MCF 10A (cell line): ENCODE measurements at places on chromosomes 16 and 17.
A peak's percentile ranks its signal among the peaks of the same experiment; 100 is the strongest.

GRCh38 chr17:37447641-37448040, 41.0 kb downstream of the TADA2A start:
- peaks cover 53% of the 10 kb centered on the region for H3K36me3 ChIP-seq
- peaks cover 22% of the 10 kb centered on the region for H3K4me1 ChIP-seq
- H3K27me3 ChIP-seq: no peaks in the 10 kb centered on the region
- H3K27ac ChIP-seq: peak overlapping the region; percentile 33
- peak; percentile 29 for DNase-seq

DNA sequence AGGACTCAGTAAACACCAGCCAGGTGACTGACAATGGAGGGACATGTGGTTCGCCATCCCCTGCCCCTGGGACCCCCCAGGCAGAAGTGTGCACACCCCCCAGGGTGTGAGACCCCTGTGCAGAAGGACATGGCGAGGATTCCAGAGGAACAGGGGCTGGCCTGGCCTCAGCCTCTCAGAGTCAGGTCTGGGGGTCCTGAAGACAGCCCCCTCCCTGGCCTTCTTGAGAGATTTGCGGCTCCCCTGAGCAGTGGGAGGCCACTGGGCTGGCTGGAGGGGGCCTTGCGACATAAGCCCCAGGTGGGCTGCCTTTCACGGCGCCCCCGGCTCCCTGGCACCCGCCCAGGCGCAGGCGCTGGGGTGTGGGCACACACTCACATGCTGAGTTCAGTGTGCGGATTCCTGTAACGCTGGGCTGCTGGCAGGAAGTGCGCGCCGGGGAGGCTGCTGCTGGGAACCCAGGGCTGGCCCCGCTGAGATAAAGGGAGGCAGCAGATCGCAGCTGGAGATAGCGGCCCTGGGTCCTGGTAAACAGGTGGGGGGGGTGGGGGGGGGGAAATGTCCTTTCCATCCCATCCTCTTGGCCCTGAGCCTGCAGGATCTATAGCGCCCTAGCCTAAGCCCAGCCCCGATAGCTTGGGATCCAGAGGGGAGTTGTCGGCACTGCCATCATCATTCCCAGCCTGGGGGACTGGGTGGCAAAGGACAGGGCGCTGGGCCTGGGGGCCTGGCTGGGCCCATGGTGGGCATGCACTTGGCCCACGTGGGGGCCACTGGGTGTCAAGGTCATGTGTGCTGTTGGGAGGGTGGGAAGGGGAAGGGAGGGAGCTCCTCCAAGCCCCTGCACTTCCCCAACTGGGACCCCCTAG, 27.1 kb downstream of the TMEM235 start:
- no peaks in the 10 kb centered on the region for H3K36me3 ChIP-seq
- no peak overlapping the region for H3K27ac ChIP-seq
- peaks cover 6% of the 10 kb centered on the region for H3K4me1 ChIP-seq
- no peak overlapping the region for H3K4me3 ChIP-seq

GRCh38 chr16:81551151-81551808, 106.7 kb downstream of the CMIP start:
- peak overlapping the region; percentile 87 for H3K27ac ChIP-seq
- DNase-seq: no peak
- H3K27me3 ChIP-seq: no peaks in the 10 kb centered on the region
- no peak overlapping the region for H3K4me3 ChIP-seq
- H3K4me1 ChIP-seq: peaks cover 16% of the 10 kb centered on the region
- H3K36me3 ChIP-seq: peaks cover 12% of the 10 kb centered on the region

DNA sequence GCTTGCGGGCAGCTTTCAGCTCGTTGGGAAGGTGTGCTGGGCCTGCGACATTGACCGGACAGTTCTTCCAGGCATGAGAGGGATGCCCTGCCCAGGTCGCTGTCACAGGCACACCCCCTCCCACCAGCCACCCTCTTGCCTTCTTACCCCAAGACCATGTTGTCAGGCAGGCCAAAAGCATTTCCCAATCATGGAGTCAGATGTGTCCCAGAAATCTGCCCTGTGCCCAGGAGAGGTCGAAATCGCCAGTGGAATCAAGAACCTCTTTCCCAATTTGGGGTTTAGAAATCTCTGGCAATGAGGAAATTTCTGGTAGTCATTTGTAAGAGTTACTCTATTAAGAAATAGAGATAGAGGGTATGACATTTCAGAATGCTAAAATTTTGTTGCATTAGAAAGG, 177.1 kb downstream of the RAB11FIP4 start:
- DNase-seq: peak; percentile 65
- peak overlapping the region; percentile 88 for H3K27ac ChIP-seq
- H3K4me3 ChIP-seq: no peak overlapping the region
- H3K4me1 ChIP-seq: peaks cover 59% of the 10 kb centered on the region
- H3K27me3 ChIP-seq: no peaks in the 10 kb centered on the region
- no peaks in the 10 kb centered on the region for H3K36me3 ChIP-seq

- no peaks in the 10 kb centered on the region for H3K27me3 ChIP-seq
- peaks cover 69% of the 10 kb centered on the region for H3K36me3 ChIP-seq
- H3K27ac ChIP-seq: no peak overlapping the region
- no peak for DNase-seq
Observed at GRCh38 chr17:6599364-6599763, 41.1 kb downstream of the KIAA0753 start.

DNA sequence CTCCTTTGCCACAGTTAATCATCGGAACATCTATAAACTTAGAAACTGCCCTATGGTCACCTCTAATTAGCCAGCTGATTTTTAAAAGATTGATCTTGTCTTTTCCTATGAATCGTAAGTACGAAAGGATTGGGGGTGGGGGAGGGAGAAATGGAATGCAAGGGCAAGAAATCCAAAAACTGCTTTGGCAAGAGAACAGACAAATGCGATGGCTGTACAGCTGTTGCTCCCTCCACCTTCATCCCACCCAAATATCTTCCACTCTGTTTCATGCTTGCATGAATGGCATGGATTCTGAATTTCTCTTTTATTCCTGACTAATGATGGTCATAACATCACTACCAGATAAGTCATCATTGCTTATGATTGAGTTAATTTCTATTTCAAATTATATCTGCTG, 165.7 kb downstream of the STX8 start:
- peaks cover 10% of the 10 kb centered on the region for H3K4me1 ChIP-seq
- DNase-seq: no peak
- H3K27ac ChIP-seq: no peak overlapping the region
- no peaks in the 10 kb centered on the region for H3K27me3 ChIP-seq

GRCh38 chr16:31105677-31106213, 2.4 kb upstream of the BCKDK start:
- peak; percentile 69 for DNase-seq
- no peaks in the 10 kb centered on the region for H3K27me3 ChIP-seq
- H3K36me3 ChIP-seq: peaks cover 20% of the 10 kb centered on the region
- no peak overlapping the region for H3K4me3 ChIP-seq

- no peaks in the 10 kb centered on the region for H3K27me3 ChIP-seq
- no peaks in the 10 kb centered on the region for H3K4me1 ChIP-seq
- H3K27ac ChIP-seq: no peak overlapping the region
Observed at GRCh38 chr17:14098246-14098645, 28.9 kb downstream of the COX10 start.

DNA sequence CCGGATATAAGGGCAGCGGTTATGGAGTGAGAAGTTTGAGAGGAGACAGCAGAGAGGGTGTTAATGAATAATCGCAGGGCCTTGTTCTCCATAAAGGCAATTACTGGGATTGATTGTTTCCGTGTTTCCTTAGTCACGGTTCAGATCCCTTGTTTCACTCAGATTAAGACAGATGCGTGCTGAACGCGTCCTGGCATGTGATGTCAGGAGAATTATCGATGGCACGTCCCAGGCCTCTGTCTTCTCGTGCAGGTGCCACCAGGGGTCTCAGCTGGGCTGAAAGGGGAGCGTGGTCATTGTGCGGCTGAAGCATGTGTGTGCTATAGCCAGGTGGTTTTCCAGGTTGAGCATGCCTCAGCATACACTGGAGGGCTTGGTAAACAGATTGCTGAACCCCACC, 142.4 kb upstream of the NOL11 start:
- no peaks in the 10 kb centered on the region for H3K36me3 ChIP-seq
- no peak overlapping the region for H3K4me3 ChIP-seq
- H3K27ac ChIP-seq: no peak overlapping the region
- no peaks in the 10 kb centered on the region for H3K4me1 ChIP-seq
- H3K27me3 ChIP-seq: no peaks in the 10 kb centered on the region

DNA sequence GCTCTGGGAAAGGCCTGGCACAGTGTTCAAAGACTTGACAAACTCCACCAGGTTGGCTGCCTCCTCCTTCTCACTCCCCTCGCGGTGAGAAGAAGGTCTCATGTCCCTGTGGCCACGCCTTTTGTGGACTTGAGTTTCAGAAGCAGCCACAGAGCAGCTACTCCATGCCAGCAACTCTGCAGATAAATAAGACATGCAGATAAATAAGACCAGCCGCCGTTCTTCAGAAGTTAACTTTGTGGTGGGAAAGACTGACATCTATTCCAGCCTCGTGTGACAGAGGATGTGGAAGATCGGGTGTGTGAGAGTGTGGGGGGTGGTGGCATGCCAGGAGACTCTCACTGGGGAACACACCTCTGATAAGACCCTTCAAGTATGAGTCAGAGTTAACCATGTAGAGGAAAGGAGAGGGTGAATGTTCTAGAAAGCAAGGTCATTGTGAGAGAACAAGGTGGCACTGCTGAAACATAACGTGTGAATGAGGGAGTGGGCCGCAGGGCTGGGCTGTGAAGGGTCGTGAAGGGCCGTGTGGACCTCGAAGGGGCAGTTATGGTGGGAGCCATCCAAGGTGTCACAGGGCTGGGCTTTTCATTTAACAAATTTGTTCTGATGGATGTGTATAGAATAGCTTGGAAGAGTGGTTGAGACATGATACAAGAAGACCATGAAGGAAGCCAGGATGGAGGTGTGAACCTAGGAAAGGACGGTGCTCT, 830 bp downstream of the SPACA3 start:
- H3K4me1 ChIP-seq: no peaks in the 10 kb centered on the region
- no peaks in the 10 kb centered on the region for H3K36me3 ChIP-seq
- H3K27ac ChIP-seq: no peak overlapping the region
- no peak for DNase-seq
- H3K27me3 ChIP-seq: no peaks in the 10 kb centered on the region
- no peak overlapping the region for H3K4me3 ChIP-seq

DNA sequence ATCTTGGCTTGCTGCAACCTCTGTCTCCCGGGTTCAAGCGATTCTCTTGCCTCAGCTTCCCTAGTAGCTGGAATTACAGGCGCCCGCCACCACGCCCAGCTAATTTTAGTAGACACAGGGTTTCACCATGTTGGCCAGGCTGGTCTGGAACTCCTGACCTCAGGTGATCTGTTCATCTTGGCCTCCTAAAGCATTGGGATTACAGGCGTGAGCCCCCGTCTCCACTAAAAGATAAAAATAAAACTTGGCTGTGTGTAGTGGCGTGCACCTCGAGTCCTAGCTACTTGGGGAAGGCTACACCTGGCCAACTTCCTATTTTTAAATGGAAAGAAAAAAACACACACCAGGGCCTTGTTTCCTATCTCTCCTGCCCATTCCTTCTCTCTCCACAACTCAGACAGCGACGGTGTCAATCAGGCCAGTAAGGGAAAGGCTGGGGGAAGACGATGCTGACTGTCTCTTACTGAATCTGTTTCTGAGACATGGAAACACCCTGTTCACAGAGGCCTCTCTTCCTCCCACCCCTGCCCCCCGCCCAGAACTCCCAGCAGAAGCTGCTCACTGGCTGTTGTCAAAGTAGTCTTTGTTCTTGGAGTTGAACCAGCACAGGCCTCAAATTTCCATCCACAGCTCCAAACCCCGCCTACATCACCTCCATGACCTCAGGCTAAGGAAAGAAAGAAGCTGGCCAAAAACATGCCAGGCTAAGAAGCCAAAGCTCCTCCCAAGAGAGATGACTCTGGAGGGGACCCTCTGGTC, 96.6 kb downstream of the NXN start:
- peak; percentile 84 for DNase-seq
- no peaks in the 10 kb centered on the region for H3K27me3 ChIP-seq
- H3K36me3 ChIP-seq: no peaks in the 10 kb centered on the region
- H3K27ac ChIP-seq: peak overlapping the region; percentile 47
- H3K4me3 ChIP-seq: peak overlapping the region; percentile 35

DNA sequence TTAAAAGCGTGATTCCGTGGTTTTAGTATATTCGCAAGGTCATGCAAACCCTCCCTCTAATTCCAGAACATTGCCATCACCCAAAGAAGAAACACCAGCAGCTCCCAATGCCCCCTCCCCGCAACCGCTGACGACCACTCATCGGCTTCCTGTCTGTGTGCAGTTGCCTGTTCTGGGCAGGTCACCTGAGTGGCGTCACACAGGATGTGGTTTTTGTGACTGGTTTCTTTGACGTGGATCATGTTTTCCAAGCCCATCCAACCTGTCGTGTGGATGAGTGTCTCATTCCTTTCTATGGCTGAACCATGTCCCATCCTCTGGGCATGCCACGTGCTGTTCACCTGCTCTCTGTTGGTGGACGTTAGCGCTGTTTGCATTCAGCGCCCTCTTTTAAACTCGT, 8.2 kb upstream of the ATP2C2 start:
- no peak for DNase-seq
- no peaks in the 10 kb centered on the region for H3K27me3 ChIP-seq
- H3K4me1 ChIP-seq: peaks cover 23% of the 10 kb centered on the region
- no peaks in the 10 kb centered on the region for H3K36me3 ChIP-seq

- H3K4me1 ChIP-seq: no peaks in the 10 kb centered on the region
- no peak for DNase-seq
- H3K27ac ChIP-seq: no peak overlapping the region
- H3K4me3 ChIP-seq: no peak overlapping the region
Observed at GRCh38 chr17:44664867-44665266, 8.6 kb downstream of the MEIOC start.

GRCh38 chr17:50163843-50164696, 1.7 kb upstream of the SGCA start:
- H3K27me3 ChIP-seq: no peaks in the 10 kb centered on the region
- H3K4me3 ChIP-seq: no peak overlapping the region
- no peak overlapping the region for H3K27ac ChIP-seq
- H3K4me1 ChIP-seq: peaks cover 14% of the 10 kb centered on the region
- peaks cover 5% of the 10 kb centered on the region for H3K36me3 ChIP-seq

- H3K4me3 ChIP-seq: no peak overlapping the region
- H3K36me3 ChIP-seq: no peaks in the 10 kb centered on the region
- no peak overlapping the region for H3K27ac ChIP-seq
- peak; percentile 85 for DNase-seq
Observed at GRCh38 chr17:48131216-48131824, 23.8 kb downstream of the SNX11 start.

DNA sequence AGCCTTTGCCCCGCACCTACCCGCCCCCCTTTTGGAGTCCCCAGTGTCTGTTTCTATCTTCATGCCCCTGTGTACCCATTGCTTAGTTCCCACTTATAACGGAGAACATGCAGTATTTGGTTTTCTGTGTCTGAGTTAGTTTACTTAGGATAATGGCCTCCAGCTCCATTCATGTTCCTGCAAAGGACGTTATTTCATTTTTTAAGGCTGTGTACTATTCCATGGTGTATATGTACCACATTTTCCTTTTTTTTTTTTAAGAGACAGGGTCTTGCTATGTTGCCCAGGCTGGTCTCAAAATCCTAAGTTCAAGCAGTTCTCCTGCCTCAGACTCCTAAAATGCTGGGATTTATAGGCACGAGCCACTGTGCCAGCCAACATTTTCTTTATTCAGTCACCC, 4.1 kb upstream of the TGFB1I1 start:
- peaks cover 16% of the 10 kb centered on the region for H3K4me1 ChIP-seq
- H3K4me3 ChIP-seq: no peak overlapping the region
- no peak overlapping the region for H3K27ac ChIP-seq
- H3K36me3 ChIP-seq: peaks cover 27% of the 10 kb centered on the region
- no peaks in the 10 kb centered on the region for H3K27me3 ChIP-seq

- no peak overlapping the region for H3K4me3 ChIP-seq
- DNase-seq: peak; percentile 4
- H3K36me3 ChIP-seq: peaks cover 17% of the 10 kb centered on the region
Observed at GRCh38 chr17:39376434-39376833, 25.0 kb downstream of the FBXL20 start.
